ENCODE measurements at places on chromosomes 11 and 22.

- no peak for DNase-seq
Observed at GRCh38 chr22:33984211-33984610, 63.9 kb upstream of the LARGE1 start.

- DNase-seq = no peak
Observed at GRCh38 chr11:76140912-76141574, 65.3 kb downstream of the WNT11 start.

DNA sequence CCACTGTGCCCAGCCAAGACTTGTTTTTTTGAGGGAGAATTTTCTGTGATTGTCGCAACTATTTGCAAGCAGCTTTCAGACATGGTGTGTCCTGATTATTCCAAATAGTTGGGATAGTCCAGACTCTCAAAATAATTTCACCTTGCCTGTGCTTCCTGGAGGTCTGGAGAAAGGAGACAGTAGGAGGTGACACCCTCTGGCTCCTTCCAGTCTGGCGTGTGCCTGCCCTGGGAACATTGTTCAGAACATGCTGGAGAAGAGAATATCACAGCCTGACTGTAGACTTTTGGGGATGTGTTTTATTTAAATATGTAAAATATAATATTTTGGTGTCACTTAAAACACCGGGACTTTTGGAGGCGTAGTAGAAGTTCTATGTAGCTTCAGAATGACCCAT lies 14.9 kb downstream of the ZNRF3 start:
- DNase-seq = no peak

DNA sequence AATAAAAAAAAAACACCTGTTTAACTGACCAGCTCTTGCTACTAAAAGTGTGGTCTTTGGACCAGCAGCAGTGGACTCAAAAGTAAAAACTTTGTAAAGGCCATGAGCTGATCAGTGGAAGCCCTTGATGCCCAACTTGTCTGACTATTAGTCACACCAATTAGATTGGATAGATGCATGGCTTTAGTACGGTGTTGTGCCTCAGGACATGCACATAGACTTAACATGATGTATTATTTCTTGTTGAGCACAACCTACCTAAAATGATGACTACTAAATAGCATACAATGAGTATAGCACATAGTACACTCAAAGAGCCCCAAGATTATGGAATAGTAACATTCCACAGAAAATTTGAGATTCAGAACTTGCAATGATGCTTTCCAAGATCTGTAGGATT lies 95.1 kb upstream of the FIBIN start:
- no peak for DNase-seq

DNA sequence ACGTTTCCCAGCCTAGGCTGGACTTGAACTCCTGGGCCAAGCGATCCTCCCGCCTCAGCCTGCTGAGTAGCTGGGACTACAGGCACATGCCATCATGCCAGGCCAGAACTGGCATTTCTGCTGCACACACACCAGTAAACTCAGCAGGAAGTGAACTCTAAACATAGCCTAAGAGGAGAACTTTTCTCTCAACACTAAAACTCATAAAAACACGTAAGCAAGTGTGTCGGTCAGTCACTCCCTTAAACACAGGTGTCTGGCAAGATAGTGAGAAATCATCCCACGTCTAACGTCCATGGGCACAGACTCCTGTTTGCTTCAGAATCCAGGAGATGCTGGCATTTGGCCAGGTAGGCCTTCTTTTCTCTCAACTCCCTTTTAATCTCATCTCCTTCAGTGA lies 104.8 kb downstream of the RPL27A start:
- DNase-seq = no peak

- no peak for DNase-seq
Observed at GRCh38 chr11:102546923-102547471, 16.4 kb upstream of the MMP7 start.

DNA sequence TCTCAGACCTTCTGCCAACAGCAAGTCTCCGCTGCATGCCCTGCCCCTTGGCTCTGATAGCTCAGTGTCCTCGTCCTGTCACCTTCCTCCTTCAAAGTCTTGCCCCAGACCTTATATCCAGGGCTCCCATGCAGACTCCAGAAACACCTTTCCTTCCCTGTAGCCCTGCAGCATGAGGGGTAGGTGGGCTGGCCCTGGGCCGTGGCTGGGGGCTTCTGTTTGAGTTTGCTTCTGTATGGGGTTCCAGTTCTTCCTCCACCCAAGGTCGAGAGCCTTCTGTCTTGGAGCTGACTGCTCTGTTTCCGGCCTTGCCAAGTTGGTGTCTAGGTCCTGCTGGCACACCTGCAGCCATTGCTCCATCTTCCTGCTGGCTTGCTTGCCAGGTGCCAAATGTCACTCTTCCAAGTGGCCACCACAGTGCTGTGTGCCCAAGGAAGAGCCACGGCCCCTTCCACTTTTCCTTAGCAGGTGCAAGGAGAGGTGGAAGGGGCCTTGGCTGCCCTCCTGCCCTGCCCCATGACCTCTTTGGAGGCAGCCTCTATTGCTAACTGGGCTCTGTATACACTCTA lies 74.8 kb upstream of the NECTIN1 start:
- no peak for DNase-seq

DNA sequence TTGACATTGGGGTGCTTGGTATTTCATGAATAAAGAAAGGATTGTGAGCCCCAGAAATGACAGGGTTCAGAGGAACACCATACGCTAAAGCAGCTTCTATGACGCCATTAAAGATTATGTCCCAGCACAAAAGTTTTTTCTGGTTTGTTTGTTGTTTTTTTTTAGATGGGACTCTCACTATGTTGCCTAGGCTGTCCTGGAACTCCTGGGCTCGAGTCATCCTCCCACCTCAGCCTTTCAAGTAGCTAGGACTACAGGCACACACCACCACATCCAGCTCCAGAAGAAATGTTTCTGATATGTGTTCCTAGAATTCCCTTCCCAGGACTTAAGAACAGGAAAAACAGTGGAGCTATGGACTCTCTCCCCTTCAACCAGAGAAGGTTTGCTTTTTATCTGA lies 2.6 kb upstream of the RHOG start:
- no peak for DNase-seq

DNA sequence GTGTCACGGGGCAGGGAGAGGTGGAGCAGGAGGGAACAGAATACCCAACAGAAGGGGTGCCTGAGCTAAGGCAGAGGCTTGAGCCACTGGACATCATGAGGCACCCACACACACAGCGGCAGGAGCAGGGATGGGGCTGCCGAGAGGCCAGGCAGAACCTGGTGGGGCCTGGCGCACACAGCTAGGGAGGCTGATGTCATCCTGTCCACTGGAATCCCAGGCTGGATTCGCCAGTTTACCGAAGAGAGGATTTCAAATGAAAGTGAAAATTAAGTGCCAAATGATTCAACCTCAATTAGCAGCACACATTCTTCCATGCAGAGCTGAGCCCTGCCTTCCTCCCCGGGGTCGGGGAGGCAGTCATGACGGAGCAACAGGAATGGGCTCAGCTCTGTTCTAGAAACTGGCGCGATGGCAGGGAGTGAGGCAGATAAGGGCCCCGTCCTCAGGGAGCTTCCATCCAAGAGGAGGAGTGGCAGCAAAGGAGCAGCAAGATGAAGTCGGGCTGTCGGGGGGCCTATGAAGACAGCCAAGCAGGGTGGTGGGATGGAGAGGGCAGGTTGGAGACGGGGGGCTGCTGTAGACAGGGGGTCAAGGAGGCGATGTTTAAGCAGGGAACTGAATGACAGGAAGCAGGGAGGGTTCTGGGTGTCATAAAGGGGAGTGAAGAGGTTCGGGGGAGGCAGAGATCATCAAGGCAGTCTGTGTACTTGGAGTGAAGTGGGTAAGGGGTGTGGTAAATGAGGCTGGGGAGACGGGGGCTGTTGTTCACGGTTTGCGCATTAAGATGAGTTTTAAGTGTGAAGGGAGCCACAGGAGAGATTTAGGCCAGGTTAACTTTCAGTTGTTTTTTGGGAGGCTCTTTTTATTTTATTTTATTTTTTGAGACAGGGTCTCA lies 6.4 kb downstream of the RAC2 start:
- DNase-seq = no peak

- no peak for DNase-seq
Observed at GRCh38 chr11:69276165-69276564, 17.8 kb upstream of the MYEOV start.

- DNase-seq = no peak
Observed at GRCh38 chr11:3121416-3121815, 43.7 kb downstream of the OSBPL5 start.

GRCh38 chr22:50677493-50678217 lies 5.0 kb downstream of the SHANK3 start:
- no peak for DNase-seq

DNA sequence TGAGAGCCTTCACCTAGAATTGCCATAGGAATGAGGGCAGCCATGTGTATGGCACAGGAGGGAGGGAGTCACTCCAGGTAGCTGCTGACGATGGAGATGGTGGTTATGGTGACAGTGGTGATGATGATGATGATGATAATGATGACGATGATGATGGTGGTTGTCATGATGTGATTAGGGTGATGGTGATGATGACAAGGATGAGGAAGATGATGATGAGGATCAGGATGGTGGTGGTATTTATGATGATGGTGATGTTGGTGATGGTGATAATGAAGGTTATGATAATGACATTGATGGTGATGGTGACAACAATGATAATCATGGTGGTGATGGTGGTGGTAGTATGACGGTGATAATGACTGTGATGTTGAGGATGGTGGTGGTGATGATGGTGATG lies 1130.5 kb downstream of the BRD1 start:
- no peak for DNase-seq

DNA sequence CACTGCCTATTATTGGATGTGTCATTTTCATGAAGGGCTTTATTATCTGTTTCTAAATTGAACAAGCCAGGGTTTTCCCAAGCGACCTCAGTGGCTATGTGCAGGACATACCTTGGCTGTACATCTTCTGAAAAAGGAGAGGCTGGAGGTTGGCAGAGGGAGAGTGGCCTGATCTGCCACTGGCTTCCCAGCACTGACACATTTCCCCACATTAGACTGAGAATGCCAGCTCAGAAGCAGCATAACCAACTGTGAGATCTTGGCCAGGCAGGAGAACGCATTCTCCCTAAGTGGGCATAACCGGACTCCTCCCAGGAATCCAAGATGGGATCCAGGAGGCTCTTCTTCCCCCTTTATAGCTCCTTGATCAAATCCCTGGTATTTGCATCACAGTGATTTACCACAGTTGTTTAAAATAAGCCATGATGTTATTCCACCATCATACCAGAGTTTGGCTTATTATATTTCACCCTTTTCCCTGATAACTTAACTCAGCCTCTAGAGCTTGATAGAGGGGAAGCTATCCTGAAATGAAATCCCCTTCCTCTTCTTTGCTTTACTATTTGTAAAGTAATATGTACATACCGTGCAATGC lies 33.8 kb downstream of the AMOTL1 start:
- no peak for DNase-seq

DNA sequence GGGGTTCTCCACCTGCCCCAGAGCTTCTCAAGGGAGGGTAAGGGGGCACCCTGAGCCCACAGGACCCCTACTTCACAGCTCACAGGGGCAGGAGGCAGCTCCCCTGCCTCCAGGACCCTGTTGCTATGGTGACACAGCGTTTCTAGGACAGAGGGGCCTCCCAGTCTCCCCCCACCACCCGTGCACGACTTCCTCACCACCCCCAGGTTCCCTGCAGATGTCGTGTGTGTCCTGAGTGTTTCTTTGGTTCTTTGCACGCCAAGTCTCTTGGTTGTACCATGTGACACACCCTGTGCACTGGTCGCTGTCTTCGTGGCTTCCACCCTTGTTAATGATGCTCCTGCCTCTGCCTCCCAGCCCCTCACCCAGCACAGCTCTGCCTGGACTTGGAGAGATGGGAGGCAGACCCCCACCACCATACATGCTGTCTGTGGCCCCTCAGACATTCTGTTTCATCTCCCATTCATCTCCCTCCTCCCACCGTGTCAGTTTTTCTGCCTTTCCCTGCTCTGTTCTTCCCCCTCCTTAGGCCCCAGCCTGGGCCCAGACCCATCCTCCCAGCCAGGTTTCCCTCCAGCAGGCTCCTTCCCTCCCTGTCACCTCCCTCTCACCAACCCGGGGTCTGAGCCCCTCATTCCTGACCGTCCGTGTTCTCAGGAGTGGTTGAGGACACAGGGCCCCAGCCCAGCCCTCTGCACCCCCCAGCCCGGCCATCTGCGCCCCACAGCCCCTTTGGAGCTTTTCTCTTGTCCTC lies 24.5 kb upstream of the RAB1B start:
- no peak for DNase-seq

- peak; percentile 44 for DNase-seq
Observed at GRCh38 chr11:95134491-95134890, 44.8 kb downstream of the ENDOD1 start.

DNA sequence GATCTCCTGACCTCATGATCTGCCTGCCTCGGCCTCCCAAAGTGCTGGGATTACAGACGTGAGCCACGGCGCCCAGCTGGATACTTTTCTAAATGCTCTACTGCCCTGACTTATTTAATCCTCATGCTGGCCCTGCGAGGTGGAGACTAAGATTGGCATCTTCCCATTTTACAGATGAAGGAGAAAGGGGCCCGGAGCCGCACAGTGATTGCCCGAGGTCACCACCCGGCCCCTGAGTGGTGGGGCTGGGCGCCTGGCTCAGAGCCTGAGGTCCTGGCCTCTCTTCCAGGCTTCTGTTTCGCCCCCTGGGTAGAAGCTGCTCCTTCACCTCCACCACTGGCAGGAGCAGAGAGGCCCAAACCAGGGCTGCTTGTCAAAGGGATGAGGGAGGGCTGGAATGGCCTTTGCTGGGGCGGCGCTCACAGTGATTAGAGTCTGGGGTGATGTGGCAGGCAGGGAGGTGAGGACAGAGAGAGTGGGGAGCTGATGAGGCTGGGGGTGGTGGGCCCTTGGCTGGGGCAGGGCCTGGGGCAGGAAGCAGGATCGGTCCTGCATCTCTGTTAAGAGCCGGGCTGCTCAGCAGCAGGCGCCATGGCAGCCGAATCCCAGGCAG lies 15.4 kb upstream of the MPPED1 start:
- DNase-seq = no peak

- no peak for DNase-seq
Observed at GRCh38 chr22:31230155-31230870, 18.2 kb downstream of the LIMK2 start.

- DNase-seq = peak; percentile 97
Observed at GRCh38 chr22:17264321-17265052, 45.3 kb upstream of the ADA2 start.

DNA sequence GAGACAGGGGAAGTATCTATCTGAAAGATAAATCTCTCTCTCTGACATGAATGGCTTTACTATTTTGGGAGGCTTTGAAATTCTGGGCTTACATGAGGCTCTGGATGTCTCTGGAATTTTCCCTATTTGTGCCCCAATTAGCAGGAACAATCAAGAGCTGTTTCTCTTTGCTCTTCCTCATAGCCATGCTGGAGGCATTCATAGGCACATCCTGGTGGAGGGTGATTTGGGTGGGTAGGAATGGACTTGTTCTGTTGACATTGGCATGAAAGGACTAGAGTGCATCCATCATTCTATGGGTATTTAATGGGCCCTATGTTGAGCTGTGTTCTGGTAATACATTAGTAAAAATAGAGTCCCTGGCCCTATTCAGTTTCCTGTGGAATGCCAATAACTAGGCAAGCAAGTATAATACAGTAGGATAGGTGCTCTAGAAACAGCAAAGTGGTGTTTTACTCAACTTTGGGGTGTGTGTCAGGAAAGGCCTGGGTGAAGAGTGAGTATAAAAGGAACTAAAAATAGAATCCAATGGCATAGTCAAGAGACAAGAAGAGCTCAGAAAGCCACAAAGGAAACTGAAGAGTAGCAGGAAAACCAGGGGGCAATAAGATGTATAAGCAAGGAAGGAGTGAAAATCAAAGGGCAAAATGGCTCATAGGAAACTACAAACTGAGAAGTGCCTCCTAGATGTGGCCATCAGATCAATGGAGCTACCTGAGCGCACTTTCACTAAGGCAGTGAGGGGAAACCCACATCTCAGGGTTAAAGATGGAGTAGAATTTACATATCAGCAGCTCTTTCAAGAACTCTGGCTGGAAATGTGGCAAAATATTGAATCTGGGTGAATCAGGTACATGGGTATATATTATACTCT lies 45.0 kb downstream of the CWC15 start:
- DNase-seq = no peak
